Stimulated activated CD8-positive, alpha-beta memory T cell treated with anti-CD3 and anti-CD28 coated beads, Interleukin-15, amount 100 ng/mL, for 24 hours (primary cell): ENCODE measurements at places on chromosomes 1 and 21.

DNA sequence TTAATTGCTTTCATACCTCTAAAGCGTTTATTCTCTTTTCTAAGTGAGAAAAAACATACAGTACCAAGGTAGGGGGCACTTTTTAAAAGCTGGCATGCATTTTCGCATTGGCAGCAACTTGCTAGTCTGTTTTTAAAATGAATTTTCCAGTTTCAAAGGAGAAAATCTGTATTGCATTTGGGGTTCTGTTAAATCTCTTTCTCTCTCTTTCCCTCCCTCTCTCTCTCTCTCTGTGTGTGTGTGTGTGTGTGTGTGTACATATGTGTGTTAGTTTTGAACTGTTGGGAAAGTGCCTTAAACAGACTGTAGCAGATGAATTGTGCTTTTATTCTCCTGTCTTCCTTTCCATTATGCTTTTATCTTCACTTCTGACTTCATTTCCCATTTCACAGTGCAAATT is 7.3 kb downstream of the NIBAN1 start:
- DNase-seq, result no peak

- no peak for DNase-seq
These were observed 186.0 kb downstream of the LEPR start for GRCh38 chr1:65606426-65606825.

- no peak for DNase-seq
These were observed 24.3 kb upstream of the APP start for GRCh38 chr21:26194811-26195251.

DNA sequence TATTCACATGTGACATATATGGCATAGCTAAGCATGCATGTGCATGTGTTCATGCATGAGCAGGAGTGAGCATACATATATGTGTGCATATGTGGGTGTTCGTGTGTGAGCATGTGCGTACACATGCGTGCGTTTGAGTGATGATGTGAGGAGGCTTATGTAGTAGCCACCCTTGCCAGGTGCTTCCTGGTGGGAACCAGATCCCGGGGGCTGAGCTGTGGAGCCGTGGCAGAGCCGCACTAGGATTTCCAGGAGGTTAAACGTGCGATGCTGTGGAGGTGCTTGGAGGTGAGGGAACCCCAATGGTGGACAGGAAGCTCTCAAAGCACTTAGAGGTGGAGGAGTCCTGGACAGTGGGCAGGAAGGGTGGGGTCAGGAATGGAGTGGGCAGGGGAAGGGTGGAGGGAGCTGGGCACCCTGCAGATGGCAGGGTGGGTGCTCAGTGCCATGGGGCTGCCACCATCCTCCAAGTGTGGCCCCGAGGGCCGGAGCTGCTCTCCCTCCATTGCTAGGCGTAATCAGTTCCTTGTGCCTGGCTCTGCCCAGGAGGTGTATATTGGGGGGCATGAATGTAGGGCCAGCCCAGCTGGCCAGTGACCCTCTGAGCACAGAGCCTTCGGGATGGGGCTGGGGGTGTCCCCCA is 48.5 kb downstream of the COL18A1 start:
- DNase-seq, result no peak

- no peak for DNase-seq
These were observed 3.1 kb upstream of the SHISA4 start for GRCh38 chr1:201885531-201886075.

DNA sequence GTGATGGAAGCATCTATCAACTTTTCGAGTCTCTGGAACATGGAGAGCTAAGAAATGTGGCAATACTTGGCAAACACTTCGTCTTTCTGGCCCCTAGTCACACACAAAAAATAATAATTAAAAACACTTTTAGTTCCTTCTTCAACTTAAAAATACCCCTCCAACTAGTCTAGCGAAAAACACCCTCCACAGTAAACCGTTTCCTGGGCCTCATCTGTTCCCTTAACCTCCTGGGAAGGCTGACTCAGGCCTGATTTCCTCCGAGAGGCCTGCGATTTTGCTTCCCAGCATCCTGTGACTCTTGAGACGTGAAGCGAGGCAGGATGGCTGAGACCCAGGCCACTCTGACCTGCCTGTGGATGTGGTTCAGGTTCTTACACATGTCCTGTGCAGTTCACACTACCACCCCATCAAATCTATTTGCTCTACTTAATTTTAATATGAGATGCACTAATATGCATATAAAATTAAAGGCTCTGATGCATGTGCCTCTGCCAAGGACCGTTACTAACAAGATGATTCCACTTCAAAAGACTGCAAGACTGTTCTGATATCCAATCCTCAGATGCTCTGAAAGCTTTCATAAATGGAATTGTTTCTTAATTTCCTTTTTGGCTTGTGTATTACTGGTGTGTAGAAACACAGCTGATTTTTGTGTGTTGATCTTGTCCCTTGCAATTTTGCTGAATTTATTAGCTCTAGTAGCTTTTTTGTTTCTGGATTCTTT is 3.5 kb downstream of the NAV1 start:
- DNase-seq, result no peak

GRCh38 chr1:77542813-77543420 is 139.5 kb downstream of the ZZZ3 start:
- DNase-seq, result no peak

GRCh38 chr1:244603498-244603897 is 49.4 kb upstream of the DESI2 start:
- no peak for DNase-seq

GRCh38 chr1:212328248-212328647 is 43.0 kb downstream of the PPP2R5A start:
- no peak for DNase-seq

DNA sequence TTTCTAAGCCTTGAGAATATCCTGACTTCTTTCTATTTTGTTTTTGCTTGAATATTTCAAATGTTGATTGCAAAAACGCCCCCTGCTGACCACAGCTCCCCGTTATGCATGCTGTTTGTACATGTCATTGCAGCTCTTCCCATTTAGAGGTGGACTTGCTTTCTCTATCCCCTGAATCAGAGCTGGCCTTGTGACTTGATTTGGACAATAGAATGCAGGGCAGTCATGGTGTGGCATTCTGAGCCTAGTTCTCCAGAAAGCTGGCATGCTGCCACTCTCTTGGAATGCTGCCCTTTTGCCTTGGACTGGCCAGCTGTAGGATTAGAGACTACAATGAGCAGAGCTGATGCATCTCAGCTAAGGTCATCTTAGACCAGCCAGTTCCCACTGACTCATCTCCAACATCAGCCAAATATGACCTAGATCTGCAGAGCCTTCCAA is 1561.5 kb downstream of the MRPL39 start:
- no peak for DNase-seq

GRCh38 chr1:230056098-230056497 is 10.9 kb upstream of the GALNT2 start:
- DNase-seq, result no peak

DNA sequence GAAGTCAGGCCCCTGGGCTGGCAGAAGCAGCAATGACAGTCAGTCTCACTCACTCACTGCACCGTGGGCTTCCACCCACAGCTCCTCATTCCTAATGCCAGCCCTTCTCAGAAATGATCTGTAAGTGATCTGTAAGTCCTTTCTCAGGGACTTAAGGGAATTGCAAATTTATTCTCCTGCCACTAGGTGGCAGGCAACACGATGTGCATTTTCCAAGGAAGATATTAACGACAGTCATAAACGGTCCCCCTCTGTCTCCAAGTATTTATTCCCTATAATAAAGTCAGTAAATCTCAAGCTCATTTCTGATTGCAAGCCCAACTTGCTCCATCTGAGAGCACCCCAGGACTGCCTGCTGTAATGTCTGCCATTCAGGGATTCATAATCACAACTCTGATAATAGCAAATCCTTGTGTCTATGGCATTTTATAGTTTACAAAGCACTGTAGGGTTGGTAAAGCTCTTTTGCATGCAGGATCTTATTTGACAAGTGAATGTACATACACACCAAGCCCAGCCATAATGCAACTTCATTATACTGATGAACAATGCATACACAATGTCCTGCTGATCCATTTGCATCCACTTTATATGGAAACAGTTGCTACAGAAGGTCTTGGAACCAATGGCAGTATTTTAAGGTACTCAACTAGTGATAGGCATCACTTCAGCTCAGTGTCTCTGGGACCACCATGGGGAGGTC is 380.5 kb upstream of the CAMK1G start:
- no peak for DNase-seq

DNA sequence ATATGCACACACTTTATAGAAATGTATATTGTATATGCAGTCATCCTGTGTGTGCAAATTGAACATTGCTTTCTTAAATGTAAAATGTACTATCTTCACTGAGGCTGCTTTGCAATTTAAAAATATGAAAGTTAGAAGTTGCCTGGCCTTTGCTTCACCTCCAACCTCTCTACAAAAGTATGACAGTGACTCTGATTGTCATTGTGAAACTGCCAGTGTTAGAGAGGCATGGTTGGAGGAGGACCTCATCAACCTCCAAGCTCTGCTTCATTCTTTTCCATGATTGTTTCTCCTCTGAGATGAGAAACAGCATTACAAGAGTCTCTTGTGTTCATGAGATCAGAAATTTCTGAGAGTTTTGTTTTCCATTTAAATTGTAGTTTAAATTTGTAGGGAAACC is 185.5 kb downstream of the ZC3H11B start:
- DNase-seq, result no peak

DNA sequence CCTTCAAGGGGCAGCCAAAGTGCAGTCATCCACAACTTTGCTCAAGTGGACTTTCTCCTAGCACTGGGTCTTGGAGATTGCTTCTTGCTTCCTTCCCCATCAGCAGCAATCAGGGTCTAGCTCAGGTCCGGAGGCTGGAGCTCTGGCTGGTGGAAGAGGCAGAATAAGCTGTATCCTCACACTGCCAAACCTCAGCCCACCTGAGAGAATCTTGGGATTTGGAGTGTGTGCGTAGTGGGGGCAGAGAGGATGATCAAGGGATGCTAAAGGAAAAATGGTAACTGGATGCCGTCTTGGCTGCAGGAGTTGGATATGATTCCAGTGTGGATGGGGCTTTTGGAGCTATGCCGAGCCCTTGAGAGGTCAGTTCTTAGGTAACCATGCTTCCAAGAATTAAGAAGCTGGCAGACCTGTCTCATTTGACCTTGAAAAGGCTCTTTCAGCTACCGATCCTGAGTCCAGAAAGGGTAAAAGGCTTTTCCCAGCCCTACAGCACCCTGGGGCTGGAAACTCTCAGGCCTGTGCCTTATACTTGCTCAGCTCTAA is 4.5 kb upstream of the NFASC start:
- DNase-seq, result no peak

DNA sequence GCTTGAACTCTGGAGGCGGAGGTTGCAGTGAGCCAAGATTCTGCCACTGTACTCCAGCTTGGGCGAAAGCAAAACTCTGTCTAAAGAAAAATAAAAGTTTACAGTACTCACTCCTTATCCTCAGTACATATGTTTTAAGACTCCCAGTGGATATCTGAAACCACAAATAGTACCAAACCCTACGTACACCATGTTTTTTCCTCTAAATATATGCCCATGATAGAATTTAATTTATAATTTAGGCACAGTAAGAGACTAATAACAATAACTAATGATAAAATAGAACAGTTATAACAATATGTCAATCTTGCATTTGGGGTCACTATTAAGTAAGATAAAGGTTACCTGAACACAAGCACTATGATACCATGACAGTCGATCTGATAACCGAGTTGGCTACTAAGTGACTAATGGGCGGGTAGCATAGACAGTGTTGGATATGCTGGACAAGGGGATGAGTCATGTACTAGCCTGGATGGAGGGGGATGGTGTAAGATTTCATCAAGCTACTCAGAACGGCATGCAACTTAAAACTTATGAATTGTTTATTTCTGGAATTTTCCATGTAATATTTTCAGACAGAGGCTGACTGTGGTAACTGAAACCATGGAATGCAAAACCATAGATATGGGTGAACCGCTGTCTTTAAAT is 43.7 kb downstream of the ST7L start:
- DNase-seq, result no peak

GRCh38 chr1:24936684-24937083 is 6.6 kb upstream of the RUNX3 start:
- DNase-seq, result no peak

GRCh38 chr1:74465193-74465681 is 47.2 kb downstream of the LRRC53 start:
- no peak for DNase-seq

DNA sequence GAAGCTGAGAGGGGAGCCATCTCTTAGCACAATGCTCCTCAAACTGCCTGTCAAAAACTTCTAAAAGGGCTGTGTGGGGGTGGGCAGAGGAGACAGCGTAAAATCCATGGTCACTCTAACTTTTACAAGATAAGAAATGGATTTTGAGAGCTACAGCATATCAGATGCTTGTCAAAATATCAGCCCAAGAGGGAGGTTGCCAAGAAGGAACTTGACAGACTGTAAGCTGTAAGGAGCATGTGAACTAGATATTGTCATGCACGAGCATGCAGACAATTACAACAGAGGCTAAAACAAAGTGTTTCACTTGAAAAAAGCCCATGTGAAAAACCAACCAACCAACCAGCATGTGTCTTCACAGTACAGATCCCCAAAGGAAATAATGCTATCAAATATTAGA is 107.3 kb upstream of the B3GALT2 start:
- DNase-seq, result no peak

DNA sequence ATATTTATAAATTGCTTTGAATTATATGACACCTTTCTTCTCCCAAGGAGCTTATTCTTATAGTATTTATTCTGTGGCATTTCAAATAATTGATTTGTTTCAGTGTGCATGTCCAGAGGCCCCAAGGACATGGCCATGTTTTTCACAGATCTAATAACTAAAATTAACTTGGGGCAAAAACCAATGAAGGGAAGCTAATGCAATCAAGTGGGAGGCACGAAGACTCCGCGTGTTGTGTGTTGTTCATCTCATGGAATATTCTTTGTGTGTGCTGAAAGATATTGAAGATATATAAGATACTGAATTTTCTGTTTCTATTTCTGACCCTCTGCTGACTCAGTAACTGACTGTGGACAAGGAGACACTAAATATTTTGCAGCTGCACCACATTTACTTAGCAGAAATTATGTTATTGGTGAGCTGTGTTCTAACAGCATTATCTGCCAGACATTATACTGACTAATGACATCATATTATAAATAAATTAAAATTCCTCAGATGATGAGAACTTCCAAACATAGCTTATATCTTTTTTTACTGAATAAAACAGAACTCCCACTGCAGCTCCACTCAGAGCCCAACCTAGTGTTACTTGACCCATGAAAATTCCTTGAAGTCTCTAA is 519.3 kb upstream of the CXADR start:
- no peak for DNase-seq

DNA sequence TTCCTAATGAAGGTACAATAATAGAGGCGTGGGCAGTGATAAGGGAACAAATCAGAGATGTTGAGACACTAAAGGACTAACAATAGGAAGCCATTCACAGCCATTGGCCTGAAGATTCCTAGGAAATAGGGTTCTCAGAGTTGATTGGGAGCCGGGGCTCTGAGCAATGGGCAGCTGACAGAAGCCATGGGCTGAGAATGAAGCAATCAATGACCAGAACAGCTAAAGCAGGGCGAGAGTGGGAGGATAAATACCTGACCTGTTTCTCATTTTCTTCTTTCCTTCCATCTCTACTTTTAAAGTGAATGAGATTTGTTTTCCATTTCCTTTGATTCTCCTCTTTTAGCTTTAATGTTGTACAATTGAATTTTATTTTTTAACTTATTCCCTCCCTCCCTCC is 774.7 kb upstream of the ADGRL4 start:
- DNase-seq, result no peak
